ENCODE measurements at places on chromosomes 13 and 19. TPM values are rescaled to one million over a fixed set of nuclear protein-coding genes. Genes with fewer than 3 reads are reported as not detected.

The RFPL4A gene
- not detected for total RNA-seq

The CYP2A7 gene
- total RNA-seq = not detected

The TEX29 gene
- 0.49 TPM for total RNA-seq

The B9D2 gene
- total RNA-seq = 0.89 TPM

The SIGLECL1 gene
- not detected for total RNA-seq

The BEST2 gene
- total RNA-seq = 0.99 TPM

The GAPDHS gene
- 0.20 TPM for total RNA-seq

The ZNF536 gene
- total RNA-seq = 8.9 TPM

The ZNF787 gene
- 11.3 TPM for total RNA-seq

The PDX1 gene
- total RNA-seq = 0.10 TPM
